Tibial artery (tissue), 4 donors: ENCODE measurements at places on chromosomes 2 and 18.

GRCh38 chr2:154187948-154188347 lies 316.2 kb downstream of the GALNT13 start:
- no peak for DNase-seq

DNA sequence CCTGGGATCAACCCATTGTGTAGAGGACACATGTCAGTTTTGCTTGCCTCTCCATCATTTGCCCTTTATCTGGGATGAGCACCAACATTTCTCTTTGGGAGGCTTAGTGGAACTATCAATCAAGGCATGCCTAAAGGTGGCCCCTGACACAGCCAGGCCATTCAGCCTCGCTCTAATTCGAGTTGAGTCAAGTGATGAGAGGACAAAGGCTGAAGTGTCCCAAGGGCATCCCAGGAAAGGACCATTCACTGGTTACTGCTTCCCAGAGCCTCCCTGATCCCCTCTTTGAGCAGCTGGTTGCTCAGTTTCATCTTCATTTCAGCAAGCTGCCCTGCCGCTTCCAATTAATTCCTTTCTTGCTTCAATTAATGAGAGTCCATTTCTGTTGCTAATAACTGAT lies 63.5 kb downstream of the DNER start:
- DNase-seq = no peak

DNA sequence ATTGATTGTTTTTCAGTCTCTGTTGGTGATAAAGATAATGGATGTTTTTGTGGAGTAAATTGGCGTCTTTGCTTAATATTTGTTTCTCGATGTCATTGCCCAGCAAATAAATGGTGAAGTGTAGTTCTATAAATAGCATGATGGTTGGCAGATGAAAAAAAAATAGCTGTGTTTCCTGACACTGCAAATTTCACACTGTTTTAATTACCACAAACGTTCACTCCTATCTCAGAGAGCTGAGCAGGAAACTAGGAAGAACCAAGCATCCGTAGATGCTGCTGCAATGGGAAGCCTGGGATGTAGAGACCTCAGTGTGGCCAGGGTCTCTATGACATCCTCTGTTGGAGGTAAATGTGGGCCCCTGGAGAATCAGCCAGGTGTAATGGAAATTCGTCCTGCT lies 183.2 kb downstream of the CYRIA start:
- DNase-seq = no peak

DNA sequence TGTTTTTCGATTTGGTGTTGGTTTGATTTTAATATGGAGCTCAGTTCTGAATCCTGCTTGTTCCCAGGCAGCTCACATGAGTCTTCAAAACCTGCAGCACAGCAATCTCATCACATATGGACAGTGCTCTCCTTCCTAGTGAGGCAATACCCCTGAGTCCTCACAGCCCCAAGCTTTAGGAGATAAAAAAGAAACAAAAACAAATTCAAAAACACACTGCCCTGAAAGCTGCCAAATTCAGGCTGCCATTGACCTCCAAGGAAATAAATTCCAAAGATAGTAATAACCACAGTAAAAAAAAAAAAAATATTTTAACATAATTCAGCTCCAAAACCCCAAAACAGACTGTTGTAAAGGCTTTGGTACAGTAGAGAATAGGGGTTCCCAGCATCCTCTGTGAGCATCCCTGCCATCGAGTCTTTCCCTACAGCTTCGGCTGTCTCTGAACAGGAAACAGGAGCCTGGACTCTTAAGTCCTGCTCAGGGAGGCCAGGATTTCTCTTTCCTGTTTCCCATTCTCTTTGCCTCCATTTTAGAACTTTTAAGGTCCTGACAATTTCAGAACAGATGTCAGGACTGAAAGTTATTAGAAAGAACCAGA lies 14.7 kb upstream of the SP3 start:
- no peak for DNase-seq

DNA sequence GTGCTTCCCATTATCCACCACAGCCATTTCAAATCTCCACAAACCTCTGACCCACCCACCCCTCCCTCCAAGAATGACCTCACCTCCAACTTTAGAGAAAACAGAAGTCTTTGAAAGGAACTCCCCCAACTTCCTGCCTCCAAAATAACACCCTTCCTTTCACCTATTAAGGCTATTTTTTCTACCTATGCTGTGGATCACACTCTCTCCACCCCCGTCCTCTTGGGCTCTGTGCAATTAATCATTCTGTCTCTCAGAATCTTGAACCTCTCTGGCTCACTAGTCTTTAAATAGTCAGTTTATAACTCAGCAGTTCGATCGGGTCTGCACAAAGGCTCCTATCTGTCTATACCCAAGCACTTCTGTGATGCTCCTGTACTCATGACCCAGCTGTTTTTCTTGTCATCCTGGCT lies 37.3 kb upstream of the XPO1 start:
- no peak for DNase-seq

DNA sequence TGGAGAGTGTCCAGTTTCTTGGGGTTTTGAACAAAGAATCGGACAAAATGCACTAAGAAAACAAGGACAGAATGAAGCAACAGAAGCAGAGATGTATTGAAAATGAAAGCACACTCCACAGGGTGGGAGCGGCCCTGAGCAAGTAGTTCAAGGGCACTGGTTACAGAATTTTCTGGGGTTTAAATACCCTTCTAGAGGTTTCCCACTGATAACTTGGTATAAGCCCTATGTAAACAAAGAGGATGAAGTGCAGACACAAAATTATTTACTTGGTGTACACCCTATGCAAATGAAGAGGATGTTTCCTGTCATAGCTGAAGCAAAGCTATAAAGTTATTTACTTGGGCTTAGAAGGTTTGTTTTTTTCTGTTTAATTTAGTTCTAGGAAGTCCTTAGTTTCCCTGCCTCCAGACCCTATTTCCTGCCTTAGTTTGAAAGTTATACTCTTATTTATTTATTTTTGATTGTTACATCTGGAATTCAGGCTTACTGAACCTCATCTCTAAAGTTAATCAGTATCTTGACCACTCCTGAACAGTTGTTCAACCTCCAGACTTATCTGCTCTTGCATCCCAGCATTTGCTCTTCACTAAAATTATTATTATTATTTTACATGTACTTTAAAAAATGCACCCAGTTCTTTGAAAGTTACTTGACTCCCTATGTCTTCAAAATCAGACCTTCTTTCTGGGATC lies 193.5 kb downstream of the SPP2 start:
- no peak for DNase-seq

DNA sequence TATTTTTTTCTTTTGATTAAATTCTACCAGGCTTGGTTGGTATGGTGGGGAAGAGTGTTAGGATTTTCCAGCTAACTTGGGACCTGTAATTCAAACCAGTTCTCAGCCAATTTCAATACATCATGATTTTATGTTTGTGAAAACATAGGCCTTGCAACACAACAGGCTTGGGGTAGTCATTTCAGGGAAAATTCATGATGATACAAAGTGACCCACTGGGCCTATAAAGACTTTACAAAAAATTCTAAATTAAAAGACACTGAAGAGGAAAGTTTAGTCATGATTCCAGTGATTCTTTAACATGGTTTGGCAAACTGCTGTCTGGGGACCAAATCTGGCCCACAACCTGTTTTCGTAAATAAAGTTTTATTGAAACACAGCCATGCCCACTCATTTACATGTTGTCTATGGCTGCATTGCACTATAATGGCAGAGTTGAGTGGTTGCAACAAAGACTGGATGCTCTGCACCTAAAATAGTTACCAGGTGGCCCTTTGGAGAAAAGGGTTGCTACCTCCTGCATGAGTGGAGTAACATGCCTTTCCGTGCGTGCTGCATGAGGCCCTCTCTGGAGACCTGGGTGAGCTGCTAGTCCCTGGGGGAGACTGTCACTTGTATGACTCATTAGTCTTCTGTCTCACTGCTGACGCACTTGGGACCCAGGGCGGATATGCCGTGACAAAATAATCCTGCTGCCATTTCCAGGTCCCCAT lies 73.6 kb downstream of the NPAS2 start:
- DNase-seq = no peak

- DNase-seq = no peak
Measured at GRCh38 chr2:110979471-110980338, 141.0 kb upstream of the BCL2L11 start.

- no peak for DNase-seq
Measured at GRCh38 chr2:72524071-72524470, 301.8 kb downstream of the EXOC6B start.

DNA sequence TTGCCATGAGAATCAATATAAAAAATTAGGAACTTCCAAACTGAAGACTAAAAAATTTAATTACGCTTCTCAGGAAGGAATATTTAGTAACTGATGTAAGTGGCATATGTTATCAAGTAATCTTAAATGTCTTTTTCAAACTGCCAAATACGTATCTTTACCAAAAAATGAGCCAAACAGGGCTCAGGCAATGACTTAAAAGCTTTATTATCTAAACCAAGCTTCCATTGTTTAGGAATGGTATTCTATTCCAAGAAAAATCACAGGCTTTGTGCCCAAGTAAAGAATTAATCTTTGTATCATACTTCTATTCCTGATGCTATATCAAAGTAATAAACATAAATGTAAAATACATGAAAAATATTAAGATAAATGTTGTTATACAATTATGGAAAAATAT lies 71.7 kb upstream of the GRB14 start:
- DNase-seq = no peak

DNA sequence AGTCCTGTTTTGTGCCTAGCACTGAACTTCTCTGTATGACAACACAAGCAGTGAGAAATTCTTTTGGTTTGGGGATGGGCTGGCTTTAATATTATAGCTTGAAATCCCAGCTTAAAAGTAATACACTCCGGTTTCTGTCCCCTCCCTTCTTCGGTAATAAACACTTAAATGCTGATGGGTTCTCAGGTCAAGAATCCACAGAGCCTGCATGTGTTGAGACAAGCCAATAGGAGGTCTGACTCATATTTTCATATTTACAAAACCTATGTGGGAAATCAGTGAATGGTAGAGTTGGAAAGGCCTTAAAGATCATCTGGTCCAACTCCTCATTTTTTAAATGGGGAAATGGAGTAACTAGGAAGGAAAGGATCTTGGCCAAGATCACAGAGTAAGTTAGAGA lies 47.5 kb downstream of the VSNL1 start:
- DNase-seq = no peak

DNA sequence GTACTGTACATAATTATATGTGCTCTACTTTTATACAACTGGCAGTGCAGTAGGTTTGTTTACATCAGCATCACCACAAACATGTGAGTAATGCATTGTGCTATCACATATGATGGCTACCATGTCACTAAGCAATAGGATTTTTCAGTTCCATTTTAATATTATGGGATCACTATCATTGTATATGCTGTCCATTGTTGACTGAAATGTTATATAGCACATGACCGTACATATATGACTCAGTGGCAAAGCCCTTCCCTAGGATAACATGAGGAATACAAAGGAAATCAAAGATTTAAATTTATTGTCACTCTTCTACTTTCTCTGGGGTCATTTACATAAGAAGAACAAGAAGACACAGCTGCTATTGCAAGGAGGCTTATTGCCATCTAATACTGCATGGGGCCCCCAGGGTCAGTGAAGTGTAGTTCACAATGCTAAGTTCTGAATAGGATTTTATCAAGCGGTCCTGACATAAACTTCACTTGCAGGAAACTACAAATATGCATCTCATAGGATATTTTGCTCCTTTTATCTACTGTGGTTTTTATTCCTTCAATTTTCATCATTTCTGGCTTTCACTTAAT lies 21.8 kb downstream of the PDE1A start:
- DNase-seq = no peak

- no peak for DNase-seq
Measured at GRCh38 chr18:50666536-50666935, 106.6 kb downstream of the MAPK4 start.

DNA sequence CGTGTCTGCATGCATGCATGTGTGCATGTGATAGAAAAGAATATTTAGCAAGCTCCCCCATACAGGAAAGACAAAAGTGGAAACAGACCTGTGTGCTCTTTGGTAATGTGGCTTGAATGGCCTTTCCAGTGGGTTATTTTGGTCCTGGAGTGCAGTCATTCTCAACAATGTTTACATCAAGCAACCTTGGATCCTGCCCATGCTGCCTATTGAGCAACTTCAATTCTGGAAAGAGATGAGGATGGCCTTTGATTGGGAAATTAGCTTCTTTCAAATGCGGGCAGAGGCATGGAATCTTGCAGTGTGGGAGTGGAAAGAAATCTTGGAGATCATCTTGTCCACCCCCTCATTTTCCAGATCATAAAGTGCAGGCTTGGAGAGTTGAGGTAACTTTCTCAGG lies 87.2 kb upstream of the SMAD2 start:
- no peak for DNase-seq

GRCh38 chr2:224449212-224450147 lies 47.6 kb upstream of the FAM124B start:
- DNase-seq = no peak

DNA sequence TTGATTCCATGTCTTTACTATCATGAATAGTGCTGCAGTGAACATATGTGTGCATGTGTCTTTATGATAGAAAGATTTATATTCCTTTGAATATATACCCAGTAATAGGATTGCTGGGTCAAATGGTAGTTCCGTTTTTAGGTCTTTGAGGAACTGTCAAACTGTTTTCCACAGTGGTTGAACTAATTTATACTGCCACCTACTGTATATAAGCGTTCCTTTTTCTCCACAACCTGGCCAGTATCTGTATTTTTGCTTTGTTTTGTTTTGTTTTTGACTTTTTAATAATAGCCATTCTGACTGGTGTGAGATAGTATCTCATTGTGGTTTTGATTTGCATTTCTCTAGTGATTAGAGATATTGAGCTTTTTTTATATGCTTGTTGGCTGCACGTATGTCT lies 641.6 kb downstream of the SUCLG1 start:
- DNase-seq = no peak

GRCh38 chr18:53531187-53531586 lies 693.3 kb downstream of the MBD2 start:
- no peak for DNase-seq

DNA sequence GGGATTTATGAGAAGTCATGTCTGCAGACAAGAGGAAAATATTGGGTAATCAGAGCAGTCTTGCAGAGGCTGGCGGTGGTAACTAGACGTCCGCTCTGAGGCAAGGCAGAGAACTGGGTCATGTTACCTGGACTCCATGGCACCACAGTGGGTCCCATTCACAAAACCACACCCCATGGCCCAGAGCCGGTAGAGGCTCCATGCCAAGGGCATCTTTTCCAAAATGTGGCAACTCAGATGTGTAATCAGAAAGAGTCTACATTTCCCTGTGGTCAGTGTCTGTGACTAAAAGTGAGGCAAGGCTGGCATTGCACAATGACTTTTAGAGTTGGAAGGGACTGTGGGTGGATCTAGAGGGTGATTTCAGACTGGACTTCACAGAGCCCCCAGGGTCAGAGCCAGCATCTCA lies 113.1 kb downstream of the MREG start:
- DNase-seq = peak; percentile 53

DNA sequence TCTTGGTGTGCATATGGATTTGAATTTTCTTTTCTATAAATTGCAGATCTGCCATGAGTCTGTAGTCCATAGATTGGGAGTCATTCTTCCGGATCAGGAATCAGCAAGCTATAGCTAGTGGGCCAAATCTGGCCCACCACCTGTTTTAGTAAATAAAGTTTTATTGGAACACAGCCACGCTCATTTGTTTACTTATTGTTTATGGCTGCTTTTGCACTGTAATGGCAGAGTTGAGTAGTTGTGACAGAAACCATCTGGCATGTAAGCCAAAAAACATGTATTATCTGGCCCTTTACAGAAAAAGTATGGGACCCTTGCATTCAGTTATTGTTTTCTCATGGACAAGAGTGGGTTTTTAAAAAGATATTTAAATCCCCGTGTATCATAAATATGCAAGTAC lies 191.2 kb downstream of the LRRTM1 start:
- no peak for DNase-seq

GRCh38 chr2:168500516-168500915 lies 44.4 kb downstream of the CERS6 start:
- DNase-seq = no peak
